HS-5 (cell line): ENCODE measurements at places on chromosomes 5 and 9.
A peak's percentile ranks its signal among the peaks of the same experiment; 100 is the strongest.

GRCh38 chr5:80916676-80917075, 43.5 kb upstream of the RASGRF2 start:
- DNase-seq = no peak

DNA sequence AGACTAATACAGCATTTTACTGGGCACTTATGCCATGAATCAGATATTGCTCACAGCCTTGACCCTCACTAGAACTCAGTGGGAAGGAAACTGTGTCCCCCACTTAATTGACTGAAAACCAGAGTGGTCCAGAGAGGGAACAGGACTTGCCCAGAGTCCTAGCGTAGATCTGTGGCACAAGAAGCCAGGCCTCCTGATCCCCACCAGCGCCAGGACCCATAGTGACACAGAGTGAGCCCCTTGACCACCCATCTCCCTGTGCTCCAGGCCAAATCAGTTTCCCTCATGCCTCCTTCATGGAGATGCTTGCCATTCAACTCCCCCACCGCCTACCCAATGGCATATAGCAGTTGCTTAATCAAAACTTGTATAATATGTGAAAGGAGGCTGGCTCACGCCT, 8.3 kb downstream of the KIF12 start:
- DNase-seq = no peak

DNA sequence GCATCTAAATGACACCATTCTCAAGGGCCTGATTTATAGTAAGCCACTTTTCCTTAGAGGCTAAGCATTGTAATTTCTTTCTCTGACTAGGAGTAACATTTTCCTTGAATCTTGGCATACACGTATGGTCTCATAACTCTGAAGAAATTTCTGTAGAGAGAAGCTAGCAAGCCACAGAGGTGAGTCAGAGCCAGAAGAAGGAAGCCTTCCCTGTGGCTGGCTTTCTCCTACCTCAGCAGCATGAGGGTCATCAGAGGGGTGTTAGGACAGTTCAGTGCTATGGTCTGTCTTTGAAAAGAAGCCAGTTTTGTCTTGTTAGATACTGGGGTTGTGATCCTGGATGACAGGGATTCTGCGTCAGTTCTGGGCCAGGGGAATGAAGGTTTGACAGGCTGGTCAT, 3.2 kb downstream of the SNX30 start:
- peak; percentile 76 for DNase-seq

DNA sequence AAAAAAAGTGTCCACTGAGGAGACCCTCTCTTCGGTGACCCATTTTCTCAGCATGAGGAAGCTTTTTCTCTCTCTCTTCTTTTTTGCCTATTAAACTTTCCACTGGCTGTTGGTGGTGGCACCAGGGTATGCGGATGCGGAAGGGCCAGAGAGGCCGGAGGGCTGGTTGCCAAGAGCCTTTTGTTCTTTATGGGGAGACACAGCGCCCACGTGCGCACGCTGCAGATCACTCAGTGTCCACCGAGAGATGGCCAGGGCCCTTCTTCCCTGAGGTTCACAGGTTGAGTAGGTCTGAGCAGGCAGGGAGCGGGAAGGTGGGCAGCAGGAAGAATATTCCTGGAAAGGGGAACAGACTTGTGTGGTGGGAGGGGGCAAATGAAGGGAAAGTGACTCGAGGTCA, 69.1 kb downstream of the STK10 start:
- DNase-seq = no peak

DNA sequence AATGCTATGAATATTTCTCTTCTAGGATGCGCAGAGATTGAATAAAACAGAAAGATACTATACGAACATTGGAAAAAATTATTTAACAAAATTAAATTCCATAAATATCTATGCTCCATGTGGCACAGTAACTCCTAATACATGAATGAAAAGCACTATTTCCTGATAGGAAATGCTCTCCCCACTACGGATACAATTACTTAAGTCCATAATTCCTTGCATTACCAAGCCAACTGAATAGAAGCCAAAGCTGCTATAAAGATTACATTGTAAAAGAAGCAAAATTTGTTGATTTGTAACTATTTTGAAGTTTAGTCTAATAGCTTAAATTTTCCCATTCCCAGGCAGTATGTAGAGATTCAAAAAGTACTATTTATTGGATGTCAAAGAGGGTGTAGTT, 61.8 kb upstream of the SNX2 start:
- DNase-seq = no peak

DNA sequence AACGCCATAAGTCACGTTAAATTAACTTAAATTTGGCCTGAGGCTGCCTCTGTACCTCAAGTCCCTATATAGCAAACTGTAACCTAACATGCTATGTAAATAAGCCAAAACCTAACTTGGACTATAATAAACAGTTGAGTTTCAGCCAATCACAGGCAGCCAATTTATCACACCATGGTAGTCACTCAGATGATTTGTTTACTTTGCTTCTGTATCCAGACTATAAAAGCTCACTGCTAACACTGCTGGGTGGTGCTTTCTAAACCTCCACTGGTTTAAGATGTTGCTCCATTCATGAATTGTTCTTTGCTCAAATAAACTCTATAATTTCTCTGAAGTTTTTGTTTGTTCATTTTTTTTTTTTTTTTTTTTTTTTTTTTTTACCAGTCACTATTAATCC, 62.8 kb downstream of the TRPM3 start:
- no peak for DNase-seq

- no peak for DNase-seq
Measured at GRCh38 chr5:143638654-143639053, 173.3 kb upstream of the HMHB1 start.

GRCh38 chr5:179430193-179431175, 85.2 kb upstream of the ADAMTS2 start:
- DNase-seq = no peak

GRCh38 chr5:6185574-6185973, 192.8 kb downstream of the MED10 start:
- DNase-seq = no peak

DNA sequence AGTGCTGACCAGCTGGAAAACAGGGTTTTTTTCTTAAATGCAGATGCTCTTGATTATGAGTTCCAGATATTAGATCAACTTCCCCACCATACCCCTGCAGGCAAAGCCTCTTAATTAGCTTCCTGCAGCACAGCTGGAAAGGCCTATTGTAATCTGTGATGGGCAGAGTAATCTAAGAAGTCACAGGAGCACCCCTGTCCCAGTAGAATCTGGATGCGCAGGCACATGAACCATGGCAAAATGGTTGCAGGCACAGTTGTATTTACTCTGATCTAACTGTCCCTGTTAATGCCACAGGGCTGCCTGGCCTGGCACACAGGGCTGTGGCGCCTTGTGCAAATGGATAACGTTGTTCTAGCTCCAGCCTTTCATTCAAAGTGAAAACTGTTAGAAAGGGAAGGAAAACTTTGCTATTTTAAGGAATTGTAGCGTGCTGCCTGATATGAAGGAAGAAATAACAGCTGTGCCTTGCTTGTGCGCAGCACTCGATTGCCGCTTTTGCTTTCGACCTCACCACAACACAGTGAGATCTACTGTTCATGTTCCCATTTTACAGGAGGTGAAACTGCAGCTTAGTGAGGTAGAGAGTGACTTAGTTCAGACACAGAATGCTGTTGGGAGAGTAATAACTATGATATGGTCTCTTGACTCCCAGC, 2.3 kb downstream of the TGFBI start:
- DNase-seq = no peak

DNA sequence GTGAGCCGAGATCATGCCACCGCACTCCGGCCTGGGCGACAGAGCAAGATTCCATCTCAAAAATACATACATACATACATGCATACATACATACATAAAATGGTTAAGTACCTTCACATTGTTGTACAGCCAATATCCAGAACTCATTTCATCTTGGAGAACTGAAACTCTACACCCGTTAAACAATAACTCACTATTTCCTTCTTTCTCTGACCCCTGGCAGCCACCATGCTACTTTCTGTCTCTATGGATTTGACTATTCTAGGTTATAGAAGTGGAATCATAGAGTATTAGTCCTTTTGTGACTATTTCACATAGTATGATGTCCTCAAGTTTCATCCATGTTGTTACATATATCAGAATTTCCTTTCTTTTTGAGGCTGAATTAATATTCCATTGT, 9.6 kb upstream of the KIF27 start:
- DNase-seq = no peak

- no peak for DNase-seq
Measured at GRCh38 chr9:3696368-3696767, 170.6 kb upstream of the RFX3 start.

GRCh38 chr9:27393054-27393846, 96.3 kb upstream of the EQTN start:
- DNase-seq = no peak

- DNase-seq = peak; percentile 57
Measured at GRCh38 chr9:104923289-104923688, 4.7 kb downstream of the ABCA1 start.

DNA sequence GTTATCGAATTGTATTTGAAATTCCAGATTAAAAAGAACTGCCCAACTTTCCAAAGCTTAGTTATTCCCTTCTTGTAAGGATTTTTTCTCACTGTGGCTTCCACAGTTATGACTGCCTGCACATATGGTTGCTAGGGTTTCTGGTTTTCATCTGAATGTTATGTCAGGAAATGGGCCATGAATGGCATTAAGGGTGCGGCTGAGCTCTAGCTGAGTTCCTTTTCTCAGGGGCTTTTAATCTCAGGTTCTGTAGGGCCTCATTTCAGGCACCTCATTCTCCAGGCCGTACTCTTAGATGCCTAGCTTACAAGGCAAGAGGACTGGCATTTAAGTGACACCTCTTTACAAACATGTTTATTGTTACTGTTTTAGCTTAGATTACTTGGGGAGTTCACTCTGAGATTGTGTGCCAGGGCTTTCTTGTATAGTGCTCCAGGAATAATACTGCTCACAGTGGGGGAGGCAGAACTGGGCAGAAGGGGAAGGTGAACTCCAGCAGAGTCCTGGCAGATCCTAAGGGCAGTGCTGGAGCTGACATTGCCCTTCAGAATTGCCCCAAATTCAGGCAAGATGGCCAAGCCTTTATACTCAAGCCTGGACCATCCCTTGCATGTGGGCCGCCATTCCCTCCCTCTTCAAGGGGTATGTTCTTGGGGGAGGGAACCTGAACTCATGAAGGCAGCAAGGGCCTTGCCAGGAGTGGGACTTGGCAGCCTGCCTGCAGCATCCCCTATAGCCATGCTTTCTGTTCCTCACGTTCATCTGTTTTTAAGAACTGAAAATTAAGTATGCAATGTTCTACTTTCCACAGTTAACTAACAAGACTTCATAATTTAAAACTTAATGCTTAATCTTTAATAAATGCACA, 111.5 kb downstream of the KDM4C start:
- DNase-seq = no peak

GRCh38 chr9:114431770-114432169, 44.0 kb upstream of the AKNA start:
- DNase-seq = no peak

- DNase-seq = no peak
Measured at GRCh38 chr9:121688681-121689080, 37.2 kb downstream of the DAB2IP start.

DNA sequence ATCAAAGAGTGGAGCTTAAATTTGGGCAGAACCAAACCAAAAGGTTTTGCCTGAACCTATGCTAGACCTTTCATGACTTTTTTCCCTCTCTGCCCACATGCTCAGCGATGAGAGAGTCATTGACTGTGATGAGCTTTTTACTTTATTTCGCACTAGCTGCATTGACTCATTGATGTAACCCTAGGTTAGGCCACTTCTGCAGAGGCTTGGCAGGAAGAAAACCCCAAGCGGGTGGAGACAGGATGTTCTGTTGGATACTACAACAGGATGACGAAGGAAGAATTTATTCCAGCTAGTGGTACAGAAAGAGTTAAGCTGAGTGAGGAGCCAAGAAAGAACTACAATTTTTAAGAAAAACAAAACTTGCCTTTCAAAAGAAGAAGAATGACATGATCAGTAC, 18.4 kb downstream of the AGXT2 start:
- peak; percentile 89 for DNase-seq

- DNase-seq = peak; percentile 81
Measured at GRCh38 chr5:176436656-176437055, 11.5 kb upstream of the FAF2 start.

- peak; percentile 91 for DNase-seq
Measured at GRCh38 chr5:135386886-135387628, 12.0 kb downstream of the MACROH2A1 start.

DNA sequence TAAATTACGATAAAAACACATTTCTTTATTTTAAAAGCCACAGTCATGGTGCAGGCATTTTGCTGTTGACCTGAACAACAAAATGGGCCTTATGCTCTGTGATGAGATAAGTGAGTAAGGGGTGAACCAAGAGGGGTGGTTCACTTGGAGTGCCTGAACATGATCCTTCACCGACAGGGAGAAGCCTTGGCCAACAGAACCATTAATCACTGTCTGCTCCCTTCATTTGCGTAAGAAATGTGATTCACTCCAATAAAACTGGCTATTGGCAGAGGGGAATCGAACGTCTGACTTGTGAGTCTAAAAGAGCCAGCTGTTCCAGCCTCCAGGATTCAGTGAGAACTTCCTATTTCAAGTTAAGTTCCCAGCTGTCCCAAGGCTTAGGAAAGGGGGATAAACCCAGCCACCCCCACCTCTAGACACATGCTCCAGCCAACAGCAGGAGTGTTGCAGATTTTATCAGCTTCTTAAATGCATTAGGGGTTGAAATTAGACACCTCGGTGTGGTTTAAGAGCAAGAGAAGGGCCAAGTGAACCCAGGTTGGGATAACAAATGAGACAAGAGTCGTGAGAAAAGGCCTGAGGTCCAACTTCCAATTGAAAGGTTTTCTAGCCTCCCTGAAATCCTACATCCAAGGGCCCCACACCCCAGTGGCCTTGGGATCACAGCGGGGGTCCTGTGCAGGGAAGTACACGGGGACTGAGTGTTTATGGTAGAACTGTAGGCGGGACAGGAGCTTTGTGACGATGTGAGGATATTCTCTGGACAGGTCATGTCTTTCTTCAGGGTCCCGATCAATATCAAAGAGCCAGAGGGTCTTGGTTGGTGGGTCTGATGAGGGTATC, 131.4 kb upstream of the LHFPL2 start:
- DNase-seq = peak; percentile 67

- DNase-seq = no peak
Measured at GRCh38 chr5:170342153-170342725, 44.7 kb upstream of the LCP2 start.

- DNase-seq = no peak
Measured at GRCh38 chr5:55966284-55966683, 28.5 kb downstream of the IL6ST start.

- no peak for DNase-seq
Measured at GRCh38 chr9:120387257-120388002, 192.5 kb downstream of the CDK5RAP2 start.

DNA sequence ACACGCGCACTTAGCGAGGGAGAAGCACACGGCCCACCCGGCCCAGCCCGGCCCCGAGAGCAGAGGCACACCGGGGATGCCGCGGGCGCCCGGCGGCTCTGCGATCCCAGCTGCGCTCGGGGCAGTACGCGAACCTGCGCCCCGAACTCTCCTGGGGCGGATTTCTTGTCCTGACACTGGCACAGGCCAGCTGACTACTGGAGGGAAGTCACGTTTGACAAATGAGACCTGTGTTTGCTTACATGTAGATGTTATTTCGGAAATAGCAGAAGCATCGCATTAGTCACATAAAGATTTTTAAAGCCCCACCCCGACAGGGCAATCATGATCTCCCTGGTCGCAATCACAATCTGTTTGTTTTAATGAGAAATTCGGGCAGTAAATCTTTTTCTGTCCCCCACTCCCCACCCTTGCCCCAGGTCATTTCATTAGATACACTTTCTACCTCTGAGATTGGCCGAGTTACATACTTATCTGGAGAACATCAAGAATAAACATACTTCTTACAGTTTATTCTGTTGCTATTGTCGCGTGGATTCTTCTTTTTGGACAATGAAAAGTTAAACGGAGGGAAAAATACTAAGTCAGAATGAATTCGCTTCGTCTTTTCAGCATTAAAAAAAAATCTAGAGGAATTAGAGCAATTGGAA, 518.9 kb downstream of the CTNND2 start:
- no peak for DNase-seq
